ENCODE measurements at places on chromosomes 16 and 17.

DNA sequence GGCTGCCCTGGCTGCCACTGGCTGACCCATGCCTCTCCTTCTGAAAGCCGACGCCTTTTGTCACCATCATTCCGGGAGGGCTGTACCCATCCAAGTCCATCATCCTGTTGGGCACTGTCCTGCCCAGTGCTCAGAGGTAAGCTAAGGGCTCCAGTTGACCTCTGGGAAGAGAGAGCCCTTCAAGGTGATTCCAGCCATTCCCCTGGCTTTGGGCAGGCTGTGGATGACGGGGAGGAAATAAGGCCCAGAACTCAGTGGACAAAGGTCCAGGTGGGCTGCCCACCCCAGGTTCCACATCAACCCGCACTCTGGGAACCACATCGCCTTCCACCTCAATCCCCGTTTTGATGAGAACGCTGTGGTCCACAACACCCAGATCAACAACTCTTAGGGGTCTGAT, 45.8 kb downstream of the NOS2 start:
- no peak for DNase-seq

GRCh38 chr16:12447556-12447955, 356.1 kb downstream of the CPPED1 start:
- no peak for DNase-seq

DNA sequence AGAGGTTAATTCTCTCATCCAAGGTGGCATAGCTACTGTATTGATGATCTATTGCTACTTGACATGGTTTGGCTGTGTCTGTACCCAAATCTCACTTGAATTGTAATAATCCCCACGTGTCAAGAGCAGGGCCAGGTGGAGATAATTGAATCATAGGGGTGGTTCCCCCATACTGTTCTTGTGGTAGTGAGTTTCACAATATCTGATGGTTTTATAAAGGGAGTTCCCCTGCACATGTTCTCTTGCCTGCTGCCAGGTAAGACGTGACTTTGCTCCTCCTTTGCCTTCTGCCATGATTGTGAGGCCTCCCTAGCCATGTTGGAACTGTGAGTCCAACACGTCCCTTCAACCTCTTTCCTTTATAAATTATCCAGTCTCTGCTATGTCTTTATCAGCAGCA, 22.9 kb upstream of the CPPED1 start:
- DNase-seq = no peak

DNA sequence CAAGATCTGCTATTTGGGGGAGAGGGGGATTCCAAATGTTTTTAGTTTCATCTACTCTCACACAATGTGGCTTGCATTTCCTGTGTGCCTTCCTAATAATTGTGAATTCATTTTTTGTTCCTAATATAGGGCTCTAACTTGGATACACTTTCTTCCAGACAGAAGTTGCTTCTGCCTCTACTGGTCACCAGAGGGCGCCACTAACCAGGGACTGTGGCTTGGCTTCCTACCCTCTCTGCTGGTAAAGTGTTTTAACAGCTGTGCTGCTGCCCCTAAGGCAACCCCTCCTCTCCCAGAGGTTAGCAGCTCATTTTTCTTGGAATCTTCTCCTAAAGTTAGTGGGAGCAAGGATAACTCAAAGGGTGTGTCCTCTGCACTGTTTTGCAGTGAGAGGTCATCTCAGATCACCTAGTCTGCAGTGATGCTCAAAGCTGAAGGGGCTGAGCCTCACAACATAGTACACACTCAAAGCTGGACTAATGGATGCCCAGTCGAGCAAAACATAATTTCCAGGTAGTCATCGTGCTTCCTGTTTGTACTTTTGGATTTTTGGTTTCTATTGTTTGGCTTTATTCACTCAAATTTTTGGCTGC, 5.0 kb upstream of the PRSS54 start:
- DNase-seq = peak; percentile 4

- peak; percentile 30 for DNase-seq
These were observed 64.9 kb downstream of the CDYL2 start for GRCh38 chr16:80739523-80739922.

DNA sequence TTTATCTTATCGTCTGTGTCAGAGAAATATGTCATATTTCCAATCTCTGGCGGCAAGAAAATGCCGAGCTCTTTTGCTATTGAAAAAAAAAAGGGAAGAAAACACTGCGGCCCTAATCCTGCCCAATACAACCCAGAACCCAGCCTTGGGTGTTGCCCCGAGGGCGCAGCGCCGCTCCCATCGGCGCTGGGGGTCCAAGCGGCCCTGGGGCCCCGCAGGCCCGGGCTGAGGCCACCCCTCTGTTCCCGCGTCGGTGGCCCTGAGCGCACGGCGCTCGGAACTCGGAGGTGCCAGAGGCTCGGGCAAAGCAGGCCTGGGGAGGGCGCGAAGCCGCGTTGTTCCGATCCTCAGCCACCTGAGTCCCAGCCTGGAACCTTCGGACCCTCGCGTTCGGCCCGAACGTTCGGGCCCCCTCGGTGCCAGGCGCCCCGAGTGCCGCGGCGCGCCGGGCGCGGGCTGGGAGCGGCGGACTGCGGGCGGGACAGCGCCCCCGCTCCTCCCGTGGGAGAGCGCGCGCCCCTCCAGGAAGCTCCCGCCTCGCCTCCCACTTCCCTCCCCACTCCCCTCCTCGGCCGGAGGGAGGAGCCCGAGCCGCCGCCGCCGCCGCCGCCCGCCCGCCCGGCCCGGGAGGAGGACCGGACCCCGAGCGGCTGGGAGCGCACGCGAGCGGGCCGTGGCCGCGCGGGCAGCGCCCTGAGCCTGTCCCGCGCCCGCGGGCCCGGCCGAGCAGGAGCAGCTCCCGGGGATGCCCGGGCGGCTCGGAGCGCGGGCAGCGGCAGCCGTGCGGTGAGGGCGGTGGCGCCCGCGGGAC, at the start of gene CPNE2:
TSS of gene CPNE2 (plus strand) at position 609 of the 811 bp plus-strand sequence. CDS start 18,160 bp downstream, outside the sequence.
- DNase-seq = peak; percentile 11

All from activated naive CD4-positive, alpha-beta T cell treated with Interleukin-2 at 50 U/mL for 16 hours (primary cell).